ENCODE measurements at places on chromosomes 13 and 19.

GRCh38 chr19:7788933-7789323, 25.9 kb downstream of the CLEC4M start:
- no peak for DNase-seq
- peaks cover 2% of the 10 kb centered on the region for H3K4me1 ChIP-seq
- H3K36me3 ChIP-seq, result no peaks in the 10 kb centered on the region

DNA sequence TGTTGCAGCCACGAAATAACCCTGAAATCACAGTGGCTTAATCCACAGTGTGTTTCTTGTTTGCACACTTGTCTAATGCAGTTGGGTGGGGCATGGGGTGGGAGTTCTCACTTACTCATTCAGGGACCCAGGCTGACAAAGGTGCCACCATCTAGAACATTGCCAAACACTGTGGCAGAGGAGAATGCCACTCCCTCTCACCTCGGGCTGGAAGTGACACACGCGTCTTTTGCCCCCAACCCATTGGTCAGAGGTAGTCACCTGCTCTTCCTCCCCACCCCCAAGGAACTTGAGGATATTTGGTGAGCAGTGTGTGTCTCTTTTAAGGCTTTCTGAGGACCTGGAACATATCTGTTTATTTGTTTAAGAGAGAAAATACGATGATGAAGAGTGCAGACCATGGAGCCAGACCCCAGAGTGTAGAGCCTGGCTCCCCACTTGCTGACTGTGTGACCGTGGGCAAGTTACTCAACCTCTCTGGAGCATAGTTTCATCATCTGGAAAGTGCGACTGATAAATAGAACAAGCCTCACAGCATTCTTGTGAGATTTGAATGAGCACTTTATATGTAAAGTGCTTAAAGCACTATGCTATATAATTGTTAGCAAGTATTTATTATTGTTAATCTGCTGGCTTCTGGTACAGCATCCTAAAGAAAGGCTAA, 17.4 kb downstream of the GPR183 start:
- H3K27ac ChIP-seq, result peak overlapping the region; percentile 52
- DNase-seq, result peak; percentile 42
- no peaks in the 10 kb centered on the region for H3K36me3 ChIP-seq
- H3K4me3 ChIP-seq, result no peak overlapping the region
- H3K27me3 ChIP-seq, result no peaks in the 10 kb centered on the region
- peaks cover 61% of the 10 kb centered on the region for H3K4me1 ChIP-seq

DNA sequence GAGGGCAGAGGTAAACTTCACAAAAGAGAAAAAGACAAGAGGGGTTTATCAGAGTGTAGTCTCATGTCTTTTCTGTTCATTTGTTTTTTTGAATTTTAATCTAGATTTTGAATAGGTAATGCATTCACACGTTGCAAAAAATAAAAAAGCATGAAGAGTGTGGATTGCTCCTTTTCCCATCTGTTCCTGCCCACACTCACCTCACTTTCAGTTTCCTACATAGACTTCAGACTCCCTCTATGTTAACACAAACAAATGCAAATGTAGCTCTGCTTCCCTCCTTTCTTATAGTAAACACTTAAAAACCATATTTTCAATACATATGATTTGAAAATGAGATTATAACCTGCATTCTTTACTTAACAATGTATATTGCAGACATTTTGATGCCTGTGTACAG, 20.3 kb downstream of the TNFSF13B start:
- DNase-seq, result no peak
- H3K27me3 ChIP-seq, result no peaks in the 10 kb centered on the region
- no peaks in the 10 kb centered on the region for H3K36me3 ChIP-seq
- H3K27ac ChIP-seq, result no peak overlapping the region

DNA sequence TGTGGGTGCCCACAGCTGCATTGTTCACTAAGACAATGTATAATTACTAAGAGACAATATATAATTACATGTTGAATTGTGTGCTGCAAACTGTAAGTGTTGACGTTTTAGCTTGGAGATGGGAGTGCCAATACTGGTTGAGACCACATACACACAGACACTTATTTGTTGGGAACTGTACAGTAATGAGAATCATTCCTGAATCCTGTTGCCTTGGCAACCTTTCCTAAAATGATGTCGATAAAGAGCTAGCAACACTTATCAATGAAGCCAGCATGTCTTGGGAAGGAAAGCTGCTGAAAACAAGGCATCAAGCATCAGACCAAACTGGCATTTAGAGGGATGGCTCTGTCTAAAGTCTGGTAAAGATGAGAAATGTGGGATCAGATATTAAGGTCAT, 51.3 kb downstream of the PCDH8 start:
- no peaks in the 10 kb centered on the region for H3K27me3 ChIP-seq
- no peaks in the 10 kb centered on the region for H3K36me3 ChIP-seq
- DNase-seq, result no peak

DNA sequence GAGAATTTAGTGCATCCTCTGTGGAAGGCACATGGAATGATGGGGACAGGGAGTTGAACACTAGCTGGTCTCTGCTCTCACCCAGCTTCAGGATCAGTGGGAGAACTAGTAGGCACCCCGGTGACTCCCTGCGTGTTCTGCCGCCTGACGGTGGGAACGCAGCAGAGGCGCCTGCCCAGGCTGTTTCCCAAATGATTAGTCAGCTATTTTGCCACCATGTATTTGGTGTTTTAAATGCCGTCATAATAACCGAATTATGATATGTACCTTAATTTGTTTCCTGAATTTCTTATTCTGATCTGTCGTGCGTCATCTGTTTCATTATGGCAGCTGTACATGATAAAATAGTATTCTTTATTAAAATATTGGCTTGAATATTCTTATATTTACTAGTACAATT, 115.9 kb upstream of the GJB6 start:
- no peaks in the 10 kb centered on the region for H3K36me3 ChIP-seq
- H3K27ac ChIP-seq, result no peak overlapping the region
- H3K4me3 ChIP-seq, result no peak overlapping the region
- no peak for DNase-seq

- DNase-seq, result no peak
- H3K36me3 ChIP-seq, result peaks cover 9% of the 10 kb centered on the region
- H3K4me3 ChIP-seq, result peak overlapping the region; percentile 68
- H3K27ac ChIP-seq, result peak overlapping the region; percentile 30
- H3K4me1 ChIP-seq, result peaks cover 6% of the 10 kb centered on the region
Observed at GRCh38 chr19:15432018-15432494, 13.3 kb upstream of the AKAP8L start.

DNA sequence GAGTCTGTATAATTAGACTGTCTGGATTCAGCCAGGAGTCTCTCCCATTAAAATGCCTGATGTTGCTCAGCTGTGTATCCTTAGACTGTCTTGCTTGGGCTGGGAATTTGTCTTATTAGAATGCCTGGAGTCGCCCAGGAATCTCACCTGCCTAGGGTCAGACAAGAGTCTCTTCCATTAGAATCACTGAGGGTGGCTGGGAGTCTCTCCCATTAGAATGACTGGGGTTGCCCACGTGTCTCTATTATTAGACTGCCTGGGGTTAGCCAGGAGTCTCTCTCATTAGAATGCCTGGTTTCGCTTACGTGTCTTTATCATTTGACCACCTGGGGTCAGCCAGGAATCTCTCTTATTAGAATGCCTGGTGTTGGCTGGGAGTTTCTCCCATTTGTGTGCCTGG, 1450.0 kb downstream of the UQCRFS1 start:
- H3K36me3 ChIP-seq, result no peaks in the 10 kb centered on the region
- H3K4me1 ChIP-seq, result no peaks in the 10 kb centered on the region
- no peaks in the 10 kb centered on the region for H3K27me3 ChIP-seq
- no peak overlapping the region for H3K27ac ChIP-seq
- no peak overlapping the region for H3K4me3 ChIP-seq
- no peak for DNase-seq

DNA sequence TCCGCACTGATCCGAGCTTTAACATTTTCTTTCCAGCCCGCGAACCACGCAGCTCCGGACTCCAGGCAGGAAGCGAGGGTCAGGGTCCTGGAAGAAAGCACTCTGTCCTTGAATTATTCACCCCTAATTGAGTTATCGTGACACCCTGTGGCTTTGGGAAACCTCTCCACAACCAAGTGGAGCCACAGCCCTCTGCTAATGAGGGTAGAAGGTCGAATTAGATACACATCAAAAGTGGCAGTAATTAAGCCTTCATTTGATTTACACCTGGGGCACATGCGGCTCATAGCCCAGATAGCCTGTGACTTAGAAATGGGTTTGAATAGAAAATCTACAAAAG, 15.9 kb upstream of the RNF17 start:
- H3K36me3 ChIP-seq, result no peaks in the 10 kb centered on the region
- no peak for DNase-seq
- no peak overlapping the region for H3K4me3 ChIP-seq
- peaks cover 9% of the 10 kb centered on the region for H3K27me3 ChIP-seq
- H3K4me1 ChIP-seq, result peaks cover 17% of the 10 kb centered on the region

DNA sequence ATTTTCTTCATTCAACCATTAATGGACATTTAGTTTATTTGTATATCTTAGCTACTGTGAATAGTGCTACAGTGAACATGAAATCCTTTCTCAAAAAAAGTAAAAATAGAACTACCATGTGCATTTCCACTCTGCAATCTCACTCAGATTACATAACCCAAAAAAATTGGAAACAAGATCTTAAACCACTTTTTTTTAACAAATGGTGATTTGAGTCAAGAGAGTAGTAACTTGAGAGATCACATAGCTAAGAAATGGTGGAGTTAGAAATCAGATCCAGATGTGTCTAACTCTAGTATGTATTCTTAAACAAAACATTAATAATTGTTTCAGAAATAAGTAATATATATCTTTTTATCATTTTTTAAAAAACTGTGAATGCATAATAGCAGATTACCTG, 318.3 kb upstream of the SGCG start:
- H3K36me3 ChIP-seq, result no peaks in the 10 kb centered on the region
- no peak overlapping the region for H3K27ac ChIP-seq
- no peak overlapping the region for H3K4me3 ChIP-seq
- DNase-seq, result no peak

GRCh38 chr19:29837448-29837981, 25.7 kb downstream of the CCNE1 start:
- DNase-seq, result peak; percentile 32
- no peaks in the 10 kb centered on the region for H3K36me3 ChIP-seq
- H3K4me3 ChIP-seq, result no peak overlapping the region
- peaks cover 11% of the 10 kb centered on the region for H3K4me1 ChIP-seq
- H3K27ac ChIP-seq, result peak overlapping the region; percentile 66
- peaks cover 12% of the 10 kb centered on the region for H3K27me3 ChIP-seq

GRCh38 chr13:106888148-106888547, 320.2 kb upstream of the ARGLU1 start:
- no peak overlapping the region for H3K4me3 ChIP-seq
- DNase-seq, result no peak
- H3K27ac ChIP-seq, result no peak overlapping the region
- H3K27me3 ChIP-seq, result no peaks in the 10 kb centered on the region

DNA sequence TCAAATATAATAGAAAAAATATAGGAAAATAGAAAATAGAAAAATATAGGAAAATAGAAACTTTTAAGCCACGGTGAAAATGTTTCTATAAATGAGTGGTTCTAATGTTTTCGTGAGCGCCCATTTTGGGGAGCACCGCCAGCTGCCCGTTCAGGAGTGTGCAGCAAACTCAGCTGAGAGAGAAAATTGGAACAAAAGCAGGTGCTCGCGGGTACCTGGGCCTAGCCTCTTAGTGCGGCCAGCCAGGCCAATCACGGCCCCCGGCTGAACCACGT, 204 bp upstream of the PDX1 start:
- H3K4me1 ChIP-seq, result peaks cover 40% of the 10 kb centered on the region
- H3K4me3 ChIP-seq, result no peak overlapping the region
- no peak overlapping the region for H3K27ac ChIP-seq
- DNase-seq, result no peak
- H3K27me3 ChIP-seq, result peaks cover 86% of the 10 kb centered on the region

DNA sequence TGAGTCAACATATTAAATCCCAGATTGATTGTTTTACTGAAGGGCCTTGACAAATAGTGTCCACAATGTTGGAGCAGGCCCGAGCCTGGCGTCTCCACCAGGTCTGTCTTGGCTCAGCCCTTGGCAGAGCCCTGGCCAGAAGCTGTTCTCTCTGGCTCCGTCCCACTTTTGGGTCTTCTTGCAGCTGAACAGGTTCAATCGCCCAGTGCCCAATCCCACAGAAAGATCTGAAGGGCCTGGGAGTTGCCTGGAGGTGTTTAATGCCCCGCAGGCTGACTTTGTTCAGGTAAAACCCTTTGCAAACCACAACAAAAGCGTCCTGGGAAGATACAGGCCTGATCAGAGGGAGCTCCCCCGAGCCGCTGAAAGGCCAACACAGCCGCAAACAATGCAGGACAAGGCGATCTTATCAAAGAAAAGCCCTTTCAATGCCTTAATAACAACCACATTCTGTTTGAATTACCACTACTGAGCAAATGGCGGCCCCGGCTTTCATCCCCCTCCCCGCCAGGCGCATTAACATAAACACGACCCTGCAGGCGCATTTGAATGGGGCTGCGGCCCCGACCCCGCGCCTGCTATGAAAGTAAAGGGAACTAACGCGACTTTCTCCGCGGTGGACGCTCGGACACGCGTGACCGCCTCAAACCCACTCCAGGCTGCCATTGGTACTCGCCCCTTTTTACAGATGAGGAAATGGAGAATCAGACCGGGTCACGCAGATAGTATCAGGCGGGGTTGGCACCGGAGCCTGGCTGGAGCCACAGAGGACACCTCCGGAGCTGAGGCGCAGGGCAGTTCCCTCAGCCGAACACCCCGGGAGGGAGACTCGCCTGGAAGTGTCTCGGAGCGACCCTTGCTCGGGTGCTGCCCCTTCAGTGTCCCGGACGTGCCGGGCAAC, 3.1 kb downstream of the CDX2 start:
- no peak overlapping the region for H3K27ac ChIP-seq
- H3K36me3 ChIP-seq, result no peaks in the 10 kb centered on the region
- H3K4me1 ChIP-seq, result peaks cover 21% of the 10 kb centered on the region
- H3K27me3 ChIP-seq, result peaks cover 21% of the 10 kb centered on the region
- no peak for DNase-seq
- H3K4me3 ChIP-seq, result no peak overlapping the region

GRCh38 chr19:8517551-8518442, 3.8 kb upstream of the ZNF414 start:
- H3K4me1 ChIP-seq, result peaks cover 40% of the 10 kb centered on the region
- no peaks in the 10 kb centered on the region for H3K36me3 ChIP-seq
- H3K27ac ChIP-seq, result peak overlapping the region; percentile 85

DNA sequence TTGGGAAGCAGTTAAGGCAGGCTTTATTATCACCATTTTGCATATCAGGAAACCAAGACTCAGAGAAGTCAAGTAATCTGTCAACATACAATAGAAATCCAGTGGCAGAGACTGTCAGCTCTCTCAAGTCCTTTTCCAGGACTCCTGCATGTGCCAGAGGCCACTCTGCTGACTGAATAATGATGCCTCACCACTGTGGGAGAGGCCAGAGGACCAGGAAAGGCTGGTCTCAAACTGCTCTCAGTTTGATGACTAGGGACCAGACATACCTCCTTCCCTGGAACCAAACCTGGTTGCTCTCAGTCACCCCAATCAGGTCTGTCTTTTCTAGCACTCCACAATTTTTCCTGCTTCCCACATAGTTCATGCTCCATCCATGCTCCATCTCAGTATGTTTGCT, 8.0 kb downstream of the RNASEH2B start:
- no peak for DNase-seq
- H3K27me3 ChIP-seq, result no peaks in the 10 kb centered on the region
- H3K4me1 ChIP-seq, result peaks cover 25% of the 10 kb centered on the region
- no peak overlapping the region for H3K4me3 ChIP-seq
- H3K27ac ChIP-seq, result no peak overlapping the region
